ENCODE measurements at places on chromosomes 4 and X. TPM values are rescaled to one million over a fixed set of nuclear protein-coding genes. Genes with fewer than 3 reads are reported as not detected.

The KCNE5 gene
- total RNA-seq = 0.92 TPM

The FAM47A gene
- total RNA-seq = not detected

The FRMD7 gene
- not detected for total RNA-seq

The SPANXC gene
- not detected for total RNA-seq

The TAF9B gene
- 9.6 TPM for total RNA-seq

The KLB gene
- not detected for total RNA-seq

The OTUD6A gene
- total RNA-seq = not detected

The XAGE2 gene
- total RNA-seq = not detected

The ARAP2 gene
- total RNA-seq = 3.9 TPM

The STS gene
- total RNA-seq = 4.3 TPM

The RASSF6 gene
- not detected for total RNA-seq

The GTPBP6 gene
- 54.5 TPM for total RNA-seq

The ACSL1 gene
- total RNA-seq = 69.7 TPM

The SHROOM3 gene
- total RNA-seq = 43.4 TPM

The BRS3 gene
- not detected for total RNA-seq

The CENPI gene
- total RNA-seq = 1.9 TPM

The KCNIP4 gene
- 15.9 TPM for total RNA-seq

The BCAP31 gene
- total RNA-seq = 94.0 TPM
